Stimulated activated CD4-positive, alpha-beta T cell treated with anti-CD3 and anti-CD28 coated beads, Interleukin-15, amount 100 ng/mL, for 1 hour (primary cell): ENCODE measurements at places on chromosomes 2 and 18.
A peak's percentile ranks its signal among the peaks of the same experiment; 100 is the strongest.

GRCh38 chr2:120444691-120445240 lies 98.8 kb downstream of the INHBB start:
- no peak for DNase-seq

DNA sequence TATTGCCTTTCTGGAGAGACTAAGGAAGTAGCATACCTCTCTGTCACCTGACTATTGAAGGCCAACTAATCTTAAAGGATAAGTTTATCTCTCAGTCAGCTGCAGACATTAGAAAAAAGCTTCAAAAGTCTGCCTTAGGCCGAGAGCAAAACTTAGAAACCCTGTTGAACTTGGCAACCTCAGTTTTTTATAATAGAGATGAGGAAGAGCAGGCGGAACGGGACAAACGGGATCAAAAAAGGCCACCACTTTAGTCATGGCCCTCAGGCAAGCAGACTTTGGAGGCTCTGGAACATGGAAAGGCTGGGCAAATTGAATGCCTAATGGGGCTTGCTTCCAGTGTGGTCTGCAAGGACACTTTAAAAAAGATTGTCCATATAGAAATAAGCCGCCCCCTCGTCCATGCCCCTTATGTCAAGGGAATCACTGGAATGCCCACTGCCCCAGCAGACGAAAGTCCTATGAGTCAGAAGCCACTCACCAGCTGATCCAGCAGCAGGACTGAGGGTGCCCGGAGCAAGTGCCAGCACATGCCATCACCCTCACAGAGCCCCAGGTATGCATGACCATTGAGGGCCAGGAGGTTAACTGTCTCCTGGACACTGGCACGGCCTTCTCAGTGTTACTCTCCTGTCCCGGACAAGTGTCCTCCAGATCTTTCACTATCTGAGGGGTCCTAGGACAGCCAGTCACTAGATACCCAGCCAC lies 61.5 kb upstream of the FAM98A start:
- no peak for DNase-seq

DNA sequence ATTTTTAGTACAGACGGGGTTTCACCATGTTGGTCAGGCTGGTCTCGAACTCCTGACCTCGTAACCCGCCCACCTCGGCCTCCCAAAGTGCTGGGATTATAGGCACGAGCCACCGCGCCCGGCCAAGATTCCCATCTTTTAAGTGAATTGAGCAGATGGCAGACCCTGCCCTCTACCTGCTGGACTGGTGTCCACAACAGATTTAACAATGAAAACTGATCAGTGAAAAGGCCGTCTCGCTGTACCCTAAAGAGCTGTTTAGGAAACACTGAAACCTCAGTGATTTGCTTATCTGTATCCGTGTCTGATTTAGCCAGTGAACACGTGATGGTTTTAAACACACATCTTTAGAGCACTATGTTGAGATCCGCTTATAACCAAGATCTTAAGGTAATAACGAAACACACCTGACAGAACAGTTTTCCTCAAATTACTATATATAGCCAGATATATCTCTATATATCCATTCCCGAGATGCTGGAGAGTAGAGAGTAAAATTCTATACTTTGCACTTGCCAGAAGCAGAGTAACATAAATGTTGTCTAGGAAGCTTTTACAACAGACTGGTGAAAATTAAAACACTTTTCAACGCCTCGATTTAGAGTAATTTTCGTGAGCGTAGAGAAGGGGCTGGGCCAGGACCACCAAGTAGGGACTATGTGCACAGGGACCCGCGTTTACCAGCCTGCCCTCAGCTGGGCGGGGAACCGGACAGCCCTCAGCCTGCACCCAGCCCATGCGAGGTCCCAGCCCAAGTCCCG lies 594 bp downstream of the FAM161A start:
- DNase-seq = no peak

DNA sequence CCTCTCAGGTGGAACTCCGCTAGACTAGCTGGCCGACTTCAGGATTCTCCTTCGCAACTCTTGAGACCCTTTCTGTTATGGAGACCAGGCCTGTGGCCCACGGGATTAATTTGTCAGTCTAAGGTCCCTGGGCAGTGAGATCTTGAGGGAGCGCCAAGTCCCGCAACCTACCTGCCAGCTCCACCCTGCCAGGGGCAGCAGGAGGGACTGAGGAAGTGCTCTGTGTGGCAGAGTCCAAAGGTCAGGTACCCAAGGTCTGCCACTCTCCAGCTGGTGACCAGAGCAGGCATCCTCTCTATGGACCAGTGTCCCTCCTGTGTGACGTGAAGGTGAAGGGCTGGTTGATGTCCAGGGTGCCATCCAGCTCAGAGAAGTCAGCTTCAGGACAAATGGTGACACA lies 4.3 kb upstream of the SPATA3 start:
- DNase-seq = no peak

DNA sequence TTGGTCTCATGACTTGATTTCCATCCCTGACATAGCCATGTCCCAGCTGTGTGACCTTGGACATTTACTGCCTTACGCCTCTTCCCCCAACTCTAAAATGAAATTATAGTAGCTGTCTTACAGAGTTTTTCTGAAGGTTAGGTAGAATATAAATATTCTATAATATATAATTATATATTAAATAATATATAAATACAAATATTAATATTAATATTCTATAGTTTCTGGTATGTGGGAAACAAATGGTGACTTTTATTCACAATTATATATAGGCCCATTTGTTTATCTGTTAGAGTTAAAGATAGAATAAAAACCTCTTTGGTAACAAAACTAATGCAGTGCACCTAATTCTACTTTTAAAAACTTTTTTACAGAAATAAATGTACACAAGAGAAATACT lies 1.7 kb downstream of the RBBP8 start:
- DNase-seq = no peak

DNA sequence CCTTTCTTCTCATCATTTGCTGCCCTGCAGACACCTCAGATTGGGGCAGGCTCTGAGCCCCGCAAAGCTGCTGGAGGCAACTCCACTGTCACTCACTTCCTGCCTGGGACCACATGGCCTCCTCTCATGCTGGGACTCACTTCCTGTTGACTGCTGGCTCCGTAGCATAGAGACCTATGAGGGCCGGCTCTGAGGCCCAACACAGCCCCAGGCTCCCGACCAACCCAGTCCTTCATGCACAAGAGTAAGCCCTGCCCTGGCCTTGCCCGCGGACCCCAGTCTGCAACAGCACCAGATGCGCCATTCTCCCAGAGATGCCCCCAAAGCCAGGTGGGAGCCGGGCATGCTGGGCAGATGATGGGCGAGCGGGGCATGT lies 55.7 kb downstream of the DNMT3A start:
- peak; percentile 42 for DNase-seq

- DNase-seq = no peak
Observed at GRCh38 chr18:76450452-76451395, 44.3 kb downstream of the ZNF516 start.

DNA sequence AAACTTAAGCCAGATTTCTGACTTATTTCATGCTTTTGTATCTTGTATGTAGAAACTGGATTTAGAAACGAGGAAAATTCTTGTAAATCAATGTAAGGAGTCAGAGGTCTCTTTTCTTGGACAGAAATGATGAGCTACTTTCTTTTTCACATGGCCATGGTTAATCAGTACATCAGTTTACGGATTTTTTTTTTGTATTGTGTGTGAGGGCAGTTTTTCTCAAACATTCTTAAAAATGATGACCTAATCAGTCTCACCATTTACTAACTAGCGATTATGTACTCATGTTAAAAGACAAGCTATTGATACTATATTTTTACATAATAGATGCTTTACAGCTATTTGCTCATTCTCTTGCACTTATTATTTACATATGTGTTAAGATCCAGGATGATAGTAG lies 165.2 kb upstream of the DOCK10 start:
- no peak for DNase-seq

DNA sequence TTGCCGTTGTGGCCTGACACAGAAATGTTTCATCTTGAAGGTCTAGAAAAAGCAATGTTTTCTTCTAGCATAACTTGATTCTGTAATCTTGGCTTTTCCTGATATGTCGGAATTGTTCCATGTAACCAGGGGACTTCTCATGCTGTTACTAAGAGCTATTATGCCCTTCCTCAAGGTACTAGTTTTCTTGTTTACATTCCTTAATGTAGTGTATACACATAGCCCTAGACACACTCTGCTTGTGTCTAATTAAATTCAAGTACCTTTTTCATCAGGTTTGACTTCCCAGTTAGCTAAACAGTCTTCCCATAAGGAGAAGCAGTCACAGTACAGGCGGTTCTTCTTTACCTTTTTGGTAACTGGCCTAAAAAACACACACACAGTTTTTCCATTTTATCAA lies 122.8 kb upstream of the MSH6 start:
- no peak for DNase-seq

DNA sequence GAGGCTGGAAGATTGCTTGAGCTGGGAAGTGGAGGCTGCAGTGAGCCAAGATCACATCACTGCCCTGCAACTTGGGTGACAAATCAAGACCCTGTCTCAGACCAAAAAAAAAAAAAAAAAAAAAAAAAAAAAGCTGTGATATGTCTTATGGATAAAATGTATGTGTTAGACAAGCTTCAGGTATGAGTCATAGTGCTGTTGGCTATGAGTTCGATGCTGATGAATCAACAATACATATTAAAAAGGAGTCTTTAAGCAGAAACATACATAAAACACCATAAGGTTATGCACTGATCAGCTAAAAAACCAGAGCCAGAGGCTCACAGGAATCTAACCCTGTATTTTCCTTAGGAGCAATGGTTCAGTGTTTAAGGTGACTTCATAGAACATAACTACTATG lies 332.3 kb downstream of the NCKAP5 start:
- DNase-seq = no peak

- no peak for DNase-seq
Observed at GRCh38 chr18:72637299-72637698, 93.2 kb upstream of the CBLN2 start.

GRCh38 chr2:30662268-30663131 lies 144.7 kb downstream of the CAPN13 start:
- DNase-seq = no peak

GRCh38 chr2:225272173-225272572 lies 127.3 kb upstream of the NYAP2 start:
- DNase-seq = no peak

- DNase-seq = no peak
Observed at GRCh38 chr18:46425511-46425910, 231.5 kb downstream of the LOXHD1 start.

DNA sequence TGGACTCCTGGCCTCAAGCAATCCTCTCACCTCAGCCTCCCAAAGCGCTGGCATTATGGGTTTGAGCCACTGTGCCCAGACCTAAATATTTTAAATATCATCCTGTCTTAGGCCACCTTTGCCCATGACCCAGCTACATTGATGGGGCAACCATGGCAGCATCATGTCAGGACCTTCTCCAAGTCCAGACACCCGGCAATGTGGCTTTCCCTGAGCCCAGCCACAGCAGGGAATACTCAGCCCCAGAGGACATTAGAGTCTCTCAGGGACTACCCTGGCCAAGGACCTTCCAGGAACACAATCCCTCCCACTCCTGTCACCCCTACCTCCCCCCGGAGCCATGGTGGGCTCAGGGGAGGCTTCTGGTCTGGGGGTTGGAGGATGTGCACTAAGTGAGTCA lies 72.8 kb downstream of the SMAD7 start:
- DNase-seq = no peak

GRCh38 chr2:118048401-118048800 lies 34.5 kb upstream of the CCDC93 start:
- no peak for DNase-seq

DNA sequence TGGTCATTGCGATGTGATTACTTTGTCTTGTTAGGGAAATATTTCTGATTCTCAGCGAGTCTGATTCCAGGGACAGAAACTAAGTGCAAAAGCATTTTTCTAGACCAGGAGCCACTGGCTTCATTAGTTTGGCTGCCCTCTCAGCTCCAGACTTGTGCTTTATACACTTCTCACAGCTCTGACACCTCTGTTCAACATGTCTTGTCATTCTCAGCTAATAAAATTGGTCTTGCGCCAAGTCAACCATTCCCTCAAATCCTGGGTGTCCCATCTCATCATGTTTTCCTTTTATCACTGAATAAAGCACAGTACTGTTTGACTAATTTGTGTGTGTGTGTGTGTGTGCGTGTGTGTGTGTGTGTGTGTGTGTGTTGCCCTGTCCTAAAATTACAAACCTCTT lies 215.5 kb upstream of the EPHA4 start:
- DNase-seq = no peak

DNA sequence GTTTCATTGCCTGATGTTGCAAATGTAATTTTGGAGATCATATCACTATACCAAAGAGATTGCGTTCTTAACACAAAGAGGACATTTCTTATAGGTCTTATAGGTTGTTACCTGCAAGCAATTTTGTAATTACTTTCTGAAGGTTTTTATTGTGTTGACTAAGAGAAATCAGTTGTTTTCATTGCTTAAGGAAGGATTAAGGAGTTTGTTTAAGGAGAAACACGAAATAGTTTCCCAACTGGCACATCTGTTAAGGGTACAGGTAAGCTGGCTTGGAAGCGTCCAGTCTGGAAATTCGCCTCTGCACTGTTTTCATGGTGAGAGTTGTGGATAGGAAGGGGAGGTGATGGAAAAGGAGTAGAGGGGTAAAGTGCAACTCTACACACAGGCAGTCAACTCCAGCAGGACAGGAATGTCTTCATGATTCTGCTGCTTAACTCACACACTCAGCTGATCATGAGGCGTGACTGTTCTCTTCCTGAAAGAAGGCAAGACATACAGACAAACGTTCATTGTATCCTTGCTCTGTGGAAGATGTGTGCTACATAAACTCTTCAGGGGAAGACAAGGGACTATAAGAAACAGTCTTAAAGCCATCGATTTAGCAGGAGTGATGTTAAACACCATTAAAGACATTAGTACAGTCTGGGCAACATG lies 61.4 kb upstream of the ACSL3 start:
- DNase-seq = no peak

GRCh38 chr2:124566518-124566970 lies 541.5 kb downstream of the CNTNAP5 start:
- DNase-seq = no peak

DNA sequence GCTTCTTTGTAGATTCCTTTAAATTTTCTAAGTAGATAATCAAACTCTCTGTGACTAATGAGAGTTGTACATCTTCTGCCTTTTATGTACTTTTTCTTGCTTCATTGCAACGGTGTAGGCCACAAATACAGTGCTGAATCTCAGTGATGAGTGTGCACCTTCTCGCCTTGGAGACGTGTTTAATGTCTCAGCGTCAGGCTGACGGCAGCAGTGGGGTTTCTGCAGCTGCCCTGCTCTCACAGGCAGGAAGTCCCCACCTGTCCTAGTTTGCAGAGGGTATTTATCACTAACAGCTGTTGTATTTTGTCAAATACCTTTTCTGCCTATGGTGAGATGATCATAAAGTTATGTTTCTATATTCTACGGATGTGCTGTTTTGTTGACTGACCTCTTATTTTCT lies 13.3 kb downstream of the AGXT start:
- DNase-seq = no peak
